ENCODE measurements at places on chromosomes 4 and X. TPM values are rescaled to one million over a fixed set of nuclear protein-coding genes. Genes with fewer than 3 reads are reported as not detected.

DNA sequence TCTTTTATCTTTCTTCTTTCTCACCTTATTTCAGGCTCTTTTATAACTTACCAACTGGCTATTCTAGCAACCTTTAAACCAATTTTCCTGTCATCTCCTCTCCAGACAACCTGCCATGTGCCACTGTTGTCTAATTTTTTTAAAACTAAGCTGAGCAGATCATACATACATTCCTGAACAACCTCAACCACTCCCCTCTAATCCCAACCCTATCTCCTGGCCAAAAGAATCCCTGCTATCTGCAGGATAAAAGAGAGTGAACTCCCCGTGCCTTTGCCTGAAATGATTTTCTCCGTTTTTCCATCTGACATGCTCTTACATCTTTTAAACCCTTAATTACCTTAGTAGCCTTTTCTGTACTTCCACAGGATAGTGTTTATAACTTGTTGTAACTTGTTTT lies 35.5 kb downstream of the DCUN1D4 start:
- DNase-seq: no peak

Gene ABHD18
- 11.5 TPM for total RNA-seq

Gene ERCC6L
- 0.14 TPM for total RNA-seq

- no peak for DNase-seq
Measured at GRCh38 chr4:188297873-188298272, 158.6 kb downstream of the TRIML1 start.

- no peak for DNase-seq
Measured at GRCh38 chrX:23737413-23737812, 5.7 kb downstream of the ACOT9 start.

- no peak for DNase-seq
Measured at GRCh38 chr4:7746351-7747061, 193.2 kb downstream of the AFAP1 start.

GRCh38 chr4:173333658-173334084 lies 487 bp downstream of the HMGB2 start:
- DNase-seq: peak; percentile 80

Gene TXK
- total RNA-seq: 1.0 TPM

DNA sequence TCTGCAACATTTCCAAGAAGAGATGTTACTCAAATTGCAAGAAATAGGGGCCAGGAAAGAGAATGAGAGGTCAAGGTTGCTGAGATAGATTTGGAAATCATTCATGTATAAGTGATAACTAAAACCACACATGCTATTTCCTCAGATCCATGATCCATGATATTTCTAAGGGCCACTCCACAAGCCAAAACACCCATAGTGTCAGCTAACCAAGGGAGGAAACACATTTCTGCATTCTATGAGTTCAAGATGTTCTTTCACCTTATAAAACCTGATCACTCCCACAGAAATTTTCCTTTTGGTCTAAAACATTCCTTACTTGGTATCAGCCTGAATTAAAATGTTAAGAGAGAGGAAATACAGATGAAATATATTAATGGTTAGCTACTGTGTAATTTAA lies 47.2 kb downstream of the TBCK start:
- DNase-seq: no peak

- DNase-seq: no peak
Measured at GRCh38 chrX:8083286-8083685, 87.8 kb downstream of the VCX2 start.

Gene CFP
- total RNA-seq: 3.7 TPM

Gene XPNPEP2
- total RNA-seq: 0.68 TPM

Gene RASGEF1B
- 3.6 TPM for total RNA-seq

Gene PDLIM3
- 281 TPM for total RNA-seq

Gene MAP7D2
- total RNA-seq: 0.78 TPM

DNA sequence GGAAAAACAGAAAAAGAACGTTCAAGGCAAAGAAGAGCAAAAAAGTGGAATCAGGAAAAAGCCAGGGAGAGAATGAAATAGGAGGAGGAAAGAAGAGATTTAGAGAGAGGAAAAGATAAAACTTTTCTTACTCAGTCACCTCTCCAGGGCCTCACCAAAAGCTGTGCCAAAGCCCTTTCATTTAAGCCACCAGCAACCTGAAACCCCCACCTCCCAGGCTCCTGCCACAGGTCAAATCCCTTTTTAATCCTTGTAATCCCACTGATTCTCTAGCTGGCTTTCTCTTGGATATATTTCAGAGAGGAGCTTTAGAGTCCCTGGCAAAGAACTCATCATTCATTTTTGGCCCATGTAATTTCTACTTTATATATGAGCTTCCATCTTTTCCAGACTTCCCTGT lies 25.7 kb upstream of the XIAP start:
- DNase-seq: no peak

DNA sequence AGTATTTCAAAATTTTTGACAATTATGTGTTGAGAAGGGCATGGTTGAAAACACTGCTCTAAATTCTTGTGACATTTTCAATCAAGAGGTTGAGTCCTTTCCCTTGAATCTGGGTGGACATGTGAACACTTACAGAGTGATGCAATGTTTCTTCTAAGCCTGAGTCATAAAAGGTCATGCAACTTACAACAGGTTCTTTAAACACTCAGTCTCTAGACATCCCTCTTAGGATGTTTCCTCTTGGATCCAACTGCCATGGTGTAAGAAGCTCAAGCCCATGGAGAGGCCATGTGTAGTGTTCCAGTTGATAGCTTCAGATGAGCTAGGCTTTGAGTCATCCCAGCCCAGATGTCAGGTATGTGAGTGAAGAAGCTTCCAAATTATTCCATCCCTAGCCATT lies 232.2 kb upstream of the MAOA start:
- DNase-seq: no peak

DNA sequence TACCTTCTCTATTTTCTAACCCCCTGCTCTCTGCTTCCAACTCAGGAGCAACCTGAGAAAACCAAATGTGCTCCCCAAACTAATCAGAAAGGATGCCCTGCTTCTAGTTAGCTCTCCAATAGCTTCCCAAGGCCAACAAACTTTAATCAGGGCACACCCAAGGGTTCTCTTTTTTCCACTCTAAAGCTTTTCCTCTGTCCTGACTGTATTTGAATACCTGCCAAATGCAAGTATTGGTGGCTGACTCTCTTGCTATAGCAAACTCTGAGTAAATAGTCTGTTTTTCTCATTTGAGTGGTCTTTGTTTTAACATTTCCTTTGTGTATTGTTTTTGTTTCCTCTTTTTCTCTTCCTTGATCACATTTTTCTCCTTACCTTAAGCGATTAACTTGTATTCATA lies 52.5 kb downstream of the GBA3 start:
- DNase-seq: no peak

DNA sequence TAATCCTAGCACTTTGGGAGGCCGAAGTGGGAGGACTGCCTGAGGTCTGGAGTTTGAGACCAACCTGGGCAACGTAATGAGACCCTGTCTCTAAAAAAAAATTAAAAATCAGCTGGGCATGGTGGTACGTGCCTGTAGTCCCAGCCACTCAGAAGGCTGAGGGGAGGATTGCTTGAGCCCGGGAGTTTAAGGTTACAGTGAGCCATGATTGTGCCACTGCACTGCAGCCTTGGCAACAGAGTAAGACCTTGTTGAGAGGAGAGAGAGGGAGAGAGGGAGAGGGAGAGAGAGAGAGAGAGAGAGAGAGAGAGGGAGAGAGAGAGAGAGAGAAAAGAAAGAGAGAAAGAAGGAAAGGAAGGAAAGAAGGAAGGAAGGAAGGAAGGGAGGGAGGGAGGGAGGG lies 144.9 kb downstream of the RASL11B start:
- no peak for DNase-seq

GRCh38 chrX:72395237-72395636 lies 89.5 kb upstream of the CITED1 start:
- DNase-seq: no peak

Gene MUC7
- not detected for total RNA-seq
